ENCODE measurements at places on chromosomes 1 and 21. TPM values are rescaled to one million over a fixed set of nuclear protein-coding genes. Genes with fewer than 3 reads are reported as not detected.

DNA sequence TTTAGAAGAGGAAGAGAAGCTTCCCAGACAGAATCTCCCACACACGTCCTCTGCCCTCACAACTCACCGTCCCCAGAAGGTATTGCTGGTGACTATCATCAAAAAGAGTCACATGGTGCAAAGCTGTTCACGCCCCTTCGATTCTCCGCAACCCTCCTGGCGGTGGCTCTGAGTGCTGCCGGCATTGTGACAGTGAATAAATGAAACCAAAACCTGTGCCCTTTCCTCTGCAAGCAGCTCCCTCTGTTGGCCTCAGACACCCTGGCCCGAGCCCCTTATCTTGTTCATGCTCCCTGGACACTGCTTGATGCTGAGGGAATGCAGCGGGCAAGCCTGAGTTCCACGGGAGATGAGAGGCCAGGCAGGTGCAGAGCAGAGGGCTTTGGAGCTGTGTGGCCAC lies 510.3 kb downstream of the NPHP4 start:
- no peak for DNase-seq

DNA sequence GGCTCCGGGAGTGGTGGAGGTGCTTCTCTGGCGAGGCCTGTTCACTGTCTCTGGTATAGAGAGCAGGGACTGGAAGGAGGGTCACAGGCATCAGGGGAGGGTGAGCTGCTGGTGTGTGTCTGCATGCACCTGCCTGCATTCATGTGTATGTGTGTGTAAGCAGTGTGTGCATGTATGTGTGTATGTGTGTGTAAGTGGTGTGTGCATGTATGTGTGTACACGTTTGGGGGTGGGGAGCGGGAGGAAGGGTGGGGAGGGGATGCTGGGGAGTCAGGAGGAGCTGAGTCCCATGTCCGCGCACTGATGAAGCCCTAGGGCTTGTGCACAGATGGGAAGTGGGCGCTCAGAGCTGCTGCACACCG lies 49.0 kb downstream of the ARHGEF16 start:
- DNase-seq = no peak

GRCh38 chr1:23543707-23544443 lies 12.8 kb upstream of the E2F2 start:
- DNase-seq = peak; percentile 19

- no peak for DNase-seq
These were observed 105.5 kb downstream of the TOMM20 start for GRCh38 chr1:235022981-235023710.

DNA sequence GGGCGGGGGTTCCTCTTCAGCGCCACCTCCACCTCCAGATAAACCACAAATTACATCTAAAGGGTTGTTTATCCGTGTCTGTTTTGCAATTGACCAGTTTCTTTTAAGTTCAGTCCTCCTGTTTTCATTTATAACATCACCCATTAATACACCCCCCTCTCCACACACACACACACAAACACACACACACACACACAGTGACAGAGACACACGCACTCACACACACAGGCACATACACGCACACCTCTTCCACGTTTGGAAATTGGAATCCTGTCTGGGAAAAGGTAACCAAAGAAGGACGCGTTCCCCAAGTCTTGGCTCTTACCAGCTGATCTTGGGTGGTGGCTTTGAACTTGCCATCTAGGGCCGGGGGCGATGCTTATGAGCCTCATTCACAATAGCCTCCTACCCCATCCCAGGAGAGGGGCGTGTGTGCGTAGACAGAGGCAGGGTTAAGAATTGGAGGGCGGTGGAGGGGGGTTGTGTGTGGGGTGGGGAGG lies 442 bp upstream of the CSMD2 start:
- no peak for DNase-seq

DNA sequence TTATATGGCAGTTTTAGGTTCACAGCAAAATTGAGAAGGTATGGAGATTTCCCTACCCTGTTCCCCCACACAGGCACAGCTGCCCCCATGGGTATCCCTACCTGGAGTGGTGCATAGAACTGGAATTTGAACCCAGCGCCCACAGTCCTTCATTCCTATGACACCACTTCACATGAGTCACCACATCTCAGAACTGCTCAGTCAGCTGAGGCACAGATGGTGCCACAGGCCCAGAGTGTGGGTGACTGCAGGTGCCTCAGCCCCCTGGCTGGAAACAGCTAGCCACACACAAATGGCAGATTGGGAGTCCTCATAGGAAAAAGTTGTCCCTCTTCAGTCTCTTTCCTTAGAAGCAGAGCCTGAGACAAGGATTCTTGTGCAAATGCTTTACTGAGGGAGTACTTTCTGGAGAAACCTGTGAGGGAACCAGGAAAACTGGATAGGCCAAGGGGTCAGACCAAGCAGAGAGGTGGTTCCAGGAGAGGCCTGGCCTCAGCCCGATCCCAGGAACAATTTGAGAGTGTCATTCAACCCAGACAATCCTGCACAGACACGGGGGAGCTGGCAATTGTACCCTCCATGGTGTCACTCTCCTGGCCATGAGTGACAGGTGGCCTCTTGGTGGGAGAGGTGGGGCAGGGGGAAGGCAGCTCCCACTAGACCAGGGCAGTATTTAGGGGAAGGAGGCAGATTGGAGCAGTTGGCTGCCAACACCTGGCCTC lies 6.9 kb downstream of the PLA2G2D start:
- no peak for DNase-seq

GRCh38 chr21:40257342-40257741 lies 390.1 kb downstream of the PCP4 start:
- no peak for DNase-seq

- DNase-seq = no peak
These were observed 4.0 kb upstream of the EXTL1 start for GRCh38 chr1:26017606-26018005.

GRCh38 chr1:182718311-182718710 lies 33.9 kb upstream of the RGS8 start:
- peak; percentile 20 for DNase-seq

The GPR89B gene
- polyA plus RNA-seq = 22.3 TPM

The KCND3 gene
- 0.03 TPM for polyA plus RNA-seq

All from B cell (primary cell).